ENCODE measurements at places on chromosomes 13 and 19. TPM values are rescaled to one million over a fixed set of nuclear protein-coding genes. Genes with fewer than 3 reads are reported as not detected.

GRCh38 chr19:1063909-1064660 is 2.9 kb upstream of the ARHGAP45 start:
- H3K4me1 ChIP-seq: peaks cover 15% of the 10 kb centered on the region
- no peak overlapping the region for H3K27ac ChIP-seq
- DNase-seq: no peak
- H3K27me3 ChIP-seq: no peaks in the 10 kb centered on the region
- H3K4me3 ChIP-seq: no peak overlapping the region

DNA sequence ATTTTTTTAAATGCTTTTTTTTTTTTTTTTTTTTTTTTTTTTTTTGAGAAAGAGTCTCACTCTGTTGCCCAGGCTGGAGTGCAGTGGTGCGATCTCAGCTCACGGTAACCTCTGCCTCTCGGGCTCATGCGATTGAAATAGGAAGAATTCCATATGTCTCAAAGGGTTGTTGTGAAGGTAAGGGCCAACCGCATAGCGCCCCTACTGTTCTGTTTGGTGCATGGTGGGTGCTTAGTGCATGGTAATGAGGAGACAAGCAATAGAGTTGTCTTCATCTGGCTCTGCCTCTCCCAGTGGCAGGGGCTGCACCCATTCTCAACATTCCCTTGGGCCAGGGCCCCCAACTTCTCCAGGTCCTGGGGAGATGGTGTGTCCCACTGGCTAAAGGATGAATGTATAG is 68.7 kb downstream of the RASL11A start:
- peaks cover 6% of the 10 kb centered on the region for H3K27me3 ChIP-seq
- no peak overlapping the region for H3K27ac ChIP-seq
- no peak overlapping the region for H3K4me3 ChIP-seq
- DNase-seq: no peak
- H3K36me3 ChIP-seq: no peaks in the 10 kb centered on the region
- H3K4me1 ChIP-seq: no peaks in the 10 kb centered on the region

- H3K27ac ChIP-seq: no peak overlapping the region
- no peaks in the 10 kb centered on the region for H3K36me3 ChIP-seq
- H3K4me3 ChIP-seq: no peak overlapping the region
- no peaks in the 10 kb centered on the region for H3K4me1 ChIP-seq
- no peak for DNase-seq
Measured at GRCh38 chr13:106373989-106374572, 161.4 kb downstream of the EFNB2 start.

GRCh38 chr13:19791953-19792537 is 9.3 kb upstream of the PSPC1 start:
- no peak overlapping the region for H3K27ac ChIP-seq
- no peaks in the 10 kb centered on the region for H3K36me3 ChIP-seq
- no peak for DNase-seq
- no peaks in the 10 kb centered on the region for H3K27me3 ChIP-seq
- H3K4me3 ChIP-seq: no peak overlapping the region

ZNF665 gene
- total RNA-seq: 3.1 TPM

CTXN1 gene
- total RNA-seq: 0.50 TPM

FBXO46 gene
- total RNA-seq: 38.9 TPM

DNA sequence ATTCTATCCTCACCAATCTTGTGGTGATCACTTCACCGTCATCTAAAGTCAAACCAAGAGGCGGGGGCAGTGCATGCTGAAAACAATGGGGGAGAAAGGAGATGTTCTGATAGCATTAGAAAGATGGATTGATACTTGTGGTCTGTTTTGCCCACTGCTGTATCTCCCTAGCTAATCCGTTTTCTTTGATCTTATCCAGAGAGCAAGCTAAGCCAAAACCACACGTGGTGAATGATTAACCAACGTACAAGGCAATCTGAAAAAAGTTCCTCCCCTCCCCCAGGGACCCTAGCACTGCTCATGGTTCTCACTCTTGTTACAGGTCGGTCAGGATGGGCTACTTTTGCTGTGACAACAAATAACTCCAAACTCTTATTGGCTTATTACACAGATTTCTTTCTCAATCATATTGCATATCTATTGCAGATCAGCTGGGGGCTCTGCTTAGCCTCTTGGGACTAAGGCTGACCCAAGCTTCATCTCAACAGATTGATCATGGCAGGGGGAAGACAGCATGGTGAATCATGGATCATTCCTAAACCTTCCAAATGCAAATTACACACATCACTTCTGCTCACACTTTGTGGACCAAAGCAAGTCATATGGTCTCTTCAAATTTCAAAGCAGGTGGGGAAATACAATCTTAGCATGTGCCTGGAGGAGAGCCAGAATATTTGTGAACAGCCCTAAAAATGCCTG is 11.9 kb upstream of the C13orf42 start:
- H3K27me3 ChIP-seq: peaks cover 29% of the 10 kb centered on the region
- H3K4me1 ChIP-seq: peaks cover 25% of the 10 kb centered on the region
- no peak for DNase-seq
- H3K36me3 ChIP-seq: no peaks in the 10 kb centered on the region

GRCh38 chr19:3818466-3818865 is 32.3 kb upstream of the MATK start:
- H3K27me3 ChIP-seq: no peaks in the 10 kb centered on the region
- H3K27ac ChIP-seq: peak overlapping the region; percentile 84
- DNase-seq: no peak
- no peaks in the 10 kb centered on the region for H3K36me3 ChIP-seq

- no peaks in the 10 kb centered on the region for H3K4me1 ChIP-seq
- H3K36me3 ChIP-seq: no peaks in the 10 kb centered on the region
- H3K4me3 ChIP-seq: no peak overlapping the region
- no peak for DNase-seq
- H3K27ac ChIP-seq: no peak overlapping the region
Measured at GRCh38 chr13:70502944-70503343, 394.7 kb upstream of the KLHL1 start.

ZNF43 gene
- total RNA-seq: 33.5 TPM

GRCh38 chr19:17997969-17998826 is 9.8 kb upstream of the ARRDC2 start:
- no peak for DNase-seq
- peaks cover 6% of the 10 kb centered on the region for H3K27me3 ChIP-seq
- H3K4me1 ChIP-seq: peaks cover 11% of the 10 kb centered on the region
- no peak overlapping the region for H3K27ac ChIP-seq
- no peak overlapping the region for H3K4me3 ChIP-seq

- H3K4me1 ChIP-seq: peaks cover 3% of the 10 kb centered on the region
- peak; percentile 62 for DNase-seq
- no peak overlapping the region for H3K27ac ChIP-seq
- H3K27me3 ChIP-seq: no peaks in the 10 kb centered on the region
- no peak overlapping the region for H3K4me3 ChIP-seq
- no peaks in the 10 kb centered on the region for H3K36me3 ChIP-seq
Measured at GRCh38 chr19:6021878-6022569, 44.1 kb upstream of the RANBP3 start.

DNA sequence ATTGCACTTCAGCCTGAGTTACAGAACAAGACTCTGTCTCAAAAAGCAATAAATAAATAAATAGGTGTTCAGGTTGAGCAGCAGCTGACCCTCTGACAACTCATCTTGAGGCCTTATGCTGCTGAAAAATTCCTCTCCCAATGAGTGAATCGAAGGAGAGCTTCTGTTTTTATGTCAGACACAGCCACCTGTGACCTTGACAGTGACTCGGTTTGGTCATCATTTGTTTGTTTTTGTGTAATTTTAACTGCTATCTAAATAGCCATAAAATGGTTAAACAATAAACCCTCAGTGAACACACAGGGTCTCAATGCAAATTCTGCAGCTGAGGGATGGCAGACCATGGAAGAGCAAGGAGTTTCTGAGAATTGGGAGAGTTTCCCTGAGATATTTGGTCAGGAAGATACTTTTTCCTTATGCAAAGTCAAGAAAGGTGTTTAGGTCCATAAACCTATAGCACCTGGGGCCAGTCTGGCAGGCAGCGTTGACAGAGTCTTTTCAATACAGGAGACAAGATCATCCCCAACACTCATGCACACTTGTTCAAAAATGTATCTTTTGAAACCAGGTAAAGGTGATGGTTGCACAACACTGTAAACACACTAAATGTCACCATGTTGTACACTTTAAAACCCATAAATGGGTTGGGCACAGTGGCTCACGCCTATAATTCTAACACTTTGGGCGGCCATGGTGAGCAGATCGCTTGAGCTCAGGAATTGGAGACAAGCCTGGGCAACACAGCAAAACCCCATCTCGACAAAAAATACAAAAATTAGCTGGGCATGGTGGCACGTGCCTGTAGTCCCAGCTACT is 16.6 kb upstream of the SLC25A30 start:
- H3K27me3 ChIP-seq: no peaks in the 10 kb centered on the region
- H3K36me3 ChIP-seq: no peaks in the 10 kb centered on the region
- H3K4me1 ChIP-seq: no peaks in the 10 kb centered on the region
- DNase-seq: no peak
- H3K27ac ChIP-seq: no peak overlapping the region

KLF12 gene
- 23.3 TPM for total RNA-seq

KLF5 gene
- total RNA-seq: 1.3 TPM

DNA sequence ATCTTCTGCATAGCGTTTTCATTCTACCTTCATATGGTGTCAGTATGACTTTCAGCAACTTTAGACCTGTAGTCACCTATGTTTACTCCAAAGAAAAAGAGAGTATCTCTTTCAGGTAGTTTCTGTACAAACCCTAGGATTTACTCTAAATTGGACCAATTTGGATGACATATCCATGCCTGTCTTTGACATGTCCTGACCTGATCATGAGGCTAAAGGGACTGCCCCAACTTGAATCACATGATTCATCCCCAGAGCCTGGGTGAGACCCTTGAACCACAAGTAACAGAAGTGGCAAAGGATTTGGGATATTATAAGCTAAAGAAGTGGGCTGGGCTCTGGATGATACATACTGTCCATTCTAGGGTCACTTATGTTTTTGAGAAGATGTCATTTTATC is 124.5 kb upstream of the CSNK1A1L start:
- H3K4me3 ChIP-seq: no peak overlapping the region
- no peaks in the 10 kb centered on the region for H3K27me3 ChIP-seq
- H3K4me1 ChIP-seq: no peaks in the 10 kb centered on the region
- no peak for DNase-seq
- no peak overlapping the region for H3K27ac ChIP-seq
- H3K36me3 ChIP-seq: no peaks in the 10 kb centered on the region

PRODH2 gene
- not detected for total RNA-seq

LRRC8E gene
- total RNA-seq: not detected

KLHL26 gene
- 11.7 TPM for total RNA-seq

- H3K36me3 ChIP-seq: peaks cover 73% of the 10 kb centered on the region
- DNase-seq: no peak
- peaks cover 52% of the 10 kb centered on the region for H3K4me1 ChIP-seq
- no peak overlapping the region for H3K4me3 ChIP-seq
- no peak overlapping the region for H3K27ac ChIP-seq
- H3K27me3 ChIP-seq: no peaks in the 10 kb centered on the region
Measured at GRCh38 chr13:42413484-42413815, 141.5 kb downstream of the AKAP11 start.

RFXAP gene
- total RNA-seq: 13.5 TPM

DNA sequence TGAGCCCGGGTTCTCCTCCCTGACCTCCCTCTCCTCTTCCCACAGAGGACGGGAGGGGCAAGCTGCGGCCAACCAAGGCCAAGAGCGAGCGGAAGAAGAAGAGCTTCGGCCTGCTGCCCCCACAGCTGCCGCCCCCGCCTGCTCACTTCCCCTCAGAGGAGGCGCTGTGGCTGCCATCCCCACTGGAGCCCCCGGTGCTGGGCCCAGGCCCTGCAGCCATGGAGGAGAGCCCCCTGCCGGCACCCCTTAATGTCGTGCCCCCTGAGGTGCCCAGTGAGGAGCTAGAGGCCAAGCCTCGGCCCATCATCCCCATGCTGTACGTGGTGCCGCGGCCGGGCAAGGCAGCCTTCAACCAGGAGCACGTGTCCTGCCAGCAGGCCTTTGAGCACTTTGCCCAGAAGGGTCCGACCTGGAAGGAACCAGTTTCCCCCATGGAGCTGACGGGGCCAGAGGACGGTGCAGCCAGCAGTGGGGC is 162.2 kb downstream of the KDM4B start:
- no peaks in the 10 kb centered on the region for H3K27me3 ChIP-seq
- H3K4me3 ChIP-seq: no peak overlapping the region
- no peak overlapping the region for H3K27ac ChIP-seq
- peaks cover 3% of the 10 kb centered on the region for H3K4me1 ChIP-seq
- DNase-seq: no peak
- peaks cover 21% of the 10 kb centered on the region for H3K36me3 ChIP-seq

GRCh38 chr13:38819053-38819452 is 132.2 kb downstream of the FREM2 start:
- no peaks in the 10 kb centered on the region for H3K27me3 ChIP-seq
- H3K36me3 ChIP-seq: no peaks in the 10 kb centered on the region
- H3K27ac ChIP-seq: no peak overlapping the region
- no peak for DNase-seq
- no peak overlapping the region for H3K4me3 ChIP-seq

GRCh38 chr13:99000137-99000536 is 22.3 kb upstream of the DOCK9 start:
- no peak for DNase-seq
- H3K4me3 ChIP-seq: no peak overlapping the region
- peaks cover 70% of the 10 kb centered on the region for H3K4me1 ChIP-seq
- no peaks in the 10 kb centered on the region for H3K36me3 ChIP-seq
- H3K27me3 ChIP-seq: no peaks in the 10 kb centered on the region

ZNF681 gene
- 3.5 TPM for total RNA-seq

Data from activated T-helper 2 cell treated with anti-CD3 and anti-CD28 coated beads, Interferon-gamma antibody, Interleukin-2, Interleukin-4, amounts not matched to agents 10 μg/mL and 5 μg/mL and 100 μg/mL, durations not matched to agents 14 hours and 24 hours and 36 hours (primary cell).